NCI-H2029 treated with DMSO at 0.1 percent for 48 hours (cell line): ENCODE measurements at places on chromosomes 12 and 14.

DNA sequence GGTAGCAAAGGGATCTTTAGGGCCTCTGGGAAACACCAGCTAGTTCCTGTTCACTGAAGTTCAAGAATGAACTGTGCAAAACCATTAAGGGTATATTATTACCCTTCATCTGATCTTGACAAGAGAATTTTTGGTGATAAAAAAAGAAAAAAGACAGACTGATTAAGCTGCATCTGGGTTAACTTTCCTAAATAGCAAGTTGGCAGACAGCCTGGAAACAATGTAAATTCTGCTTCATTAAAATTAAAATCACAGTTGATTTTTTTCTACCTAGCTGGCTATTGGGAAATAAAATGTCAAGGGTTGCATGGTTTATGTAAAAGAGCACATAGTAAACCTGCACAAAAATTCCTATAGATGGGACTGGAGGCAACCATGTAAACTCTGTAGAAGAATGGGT lies 126.6 kb upstream of the PRKD1 start:
- DNase-seq: no peak

GRCh38 chr12:41032386-41032785 lies 155.7 kb upstream of the PDZRN4 start:
- no peak for DNase-seq

GRCh38 chr12:74896186-74896585 lies 313.5 kb downstream of the KCNC2 start:
- no peak for DNase-seq

DNA sequence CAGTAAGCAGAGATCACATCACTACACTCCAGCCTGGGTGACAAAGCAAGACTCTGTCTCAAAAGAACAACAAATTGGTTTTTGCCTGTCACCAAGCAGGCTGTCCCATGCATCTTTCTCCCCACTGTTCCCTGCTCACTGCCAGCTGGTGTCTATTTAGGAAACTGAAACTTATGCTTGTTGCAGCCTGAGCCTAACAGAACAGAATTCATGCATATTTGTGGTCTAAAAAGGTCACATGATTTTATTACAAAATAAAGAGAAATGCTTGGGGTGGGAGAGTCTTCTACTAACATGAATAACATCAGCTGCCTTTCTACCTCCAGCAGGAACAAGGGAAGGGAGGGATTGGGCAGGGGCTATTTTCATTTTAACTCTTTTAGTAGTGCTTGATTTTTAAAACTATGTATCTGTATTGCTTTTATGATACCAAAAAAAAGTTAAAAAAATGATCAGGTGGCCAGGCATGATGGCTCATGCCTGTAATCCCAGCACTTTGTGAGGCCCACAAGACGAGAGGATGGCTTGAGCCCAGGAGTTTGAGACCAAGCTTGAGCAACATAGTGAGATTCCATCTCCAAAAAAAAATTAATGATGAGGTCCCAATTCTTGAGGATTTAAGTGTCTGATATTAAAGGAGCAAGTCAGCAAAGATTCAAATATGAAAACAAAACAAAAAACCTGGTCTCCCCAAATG lies 923 bp downstream of the STAT2 start:
- DNase-seq: no peak

DNA sequence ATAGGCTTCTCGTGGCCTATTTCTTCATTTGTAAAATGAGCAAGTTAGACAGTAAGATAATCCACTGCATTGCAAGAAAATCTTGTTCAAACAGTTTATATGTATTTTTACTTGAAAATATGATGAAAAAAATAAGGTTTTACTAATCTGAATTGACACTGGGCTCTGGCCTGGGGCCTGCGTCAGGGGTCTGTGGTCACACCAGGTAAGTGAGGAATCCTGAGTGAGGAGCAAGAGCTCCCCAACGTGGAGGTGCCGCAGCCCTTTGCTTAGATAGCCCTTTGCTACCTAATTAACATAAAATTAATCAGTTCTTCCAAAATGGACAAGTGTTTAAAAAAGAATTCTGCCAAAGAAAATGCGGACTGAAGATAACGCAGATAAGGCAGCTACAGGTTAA lies 39.1 kb upstream of the STAB2 start:
- DNase-seq: peak; percentile 76

DNA sequence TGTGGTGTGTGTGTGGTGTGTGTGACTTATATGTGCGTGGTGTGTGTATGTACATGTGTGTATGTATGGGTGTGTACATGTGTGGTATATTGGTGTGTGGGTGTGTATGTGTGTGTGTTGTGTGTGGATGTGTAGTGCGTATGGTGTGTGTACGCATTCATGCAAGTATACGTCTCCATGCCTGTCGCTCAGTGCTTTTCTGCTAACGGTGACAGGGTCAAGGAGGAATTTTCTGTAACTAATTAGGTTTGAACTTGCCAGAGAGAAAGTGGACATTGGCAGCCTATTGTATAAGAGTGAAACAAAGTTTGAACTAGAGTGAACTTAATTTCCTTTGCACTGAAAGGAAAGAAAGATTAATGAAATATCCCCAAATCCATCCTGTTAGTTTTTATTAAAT lies 120.9 kb upstream of the GSC start:
- no peak for DNase-seq
